Activated naive CD4-positive, alpha-beta T cell (primary cell): ENCODE measurements at places on chromosomes 12 and 14.

GRCh38 chr14:71022939-71023338 is 115.7 kb downstream of the PCNX1 start:
- DNase-seq = no peak

DNA sequence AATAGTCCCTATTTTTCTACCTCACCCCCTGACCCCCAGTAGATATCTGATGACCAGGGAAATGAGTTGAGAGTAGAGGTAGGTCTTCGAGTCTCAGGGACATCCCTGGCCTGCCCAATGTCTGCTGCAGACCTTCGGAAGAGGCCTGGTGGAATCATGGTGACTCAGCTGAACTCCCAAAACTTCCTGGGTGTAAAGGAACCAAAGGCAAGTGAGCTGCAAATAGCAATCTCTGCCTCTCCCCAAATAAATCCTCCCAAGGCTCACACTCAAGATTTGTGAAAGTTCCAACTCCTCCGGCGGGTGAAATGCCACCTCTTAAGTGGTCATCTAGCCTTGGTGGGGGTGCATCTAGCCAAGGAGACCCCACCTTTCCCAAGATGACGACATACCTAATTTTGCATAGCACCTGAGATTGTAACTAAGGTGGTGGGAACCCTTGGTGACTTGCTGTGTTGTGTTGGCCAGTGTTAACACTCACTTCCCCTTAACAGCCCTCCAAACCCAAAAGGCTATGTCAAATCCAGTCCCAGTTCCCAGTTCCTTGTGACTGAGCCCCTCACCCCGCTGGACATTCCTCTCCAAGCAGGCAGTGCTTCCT is 6.3 kb downstream of the ZFP36L1 start:
- no peak for DNase-seq

GRCh38 chr12:67573566-67573965 is 75.0 kb upstream of the DYRK2 start:
- no peak for DNase-seq

- peak; percentile 52 for DNase-seq
Measured at GRCh38 chr12:49366652-49367380, 446 bp upstream of the SPATS2 start.

GRCh38 chr12:5809586-5809985 is 135.5 kb downstream of the ANO2 start:
- DNase-seq = no peak

GRCh38 chr12:64059685-64060084 is 162.4 kb downstream of the KICS2 start:
- no peak for DNase-seq

GRCh38 chr12:110704750-110705149 is 15.8 kb upstream of the HVCN1 start:
- no peak for DNase-seq

DNA sequence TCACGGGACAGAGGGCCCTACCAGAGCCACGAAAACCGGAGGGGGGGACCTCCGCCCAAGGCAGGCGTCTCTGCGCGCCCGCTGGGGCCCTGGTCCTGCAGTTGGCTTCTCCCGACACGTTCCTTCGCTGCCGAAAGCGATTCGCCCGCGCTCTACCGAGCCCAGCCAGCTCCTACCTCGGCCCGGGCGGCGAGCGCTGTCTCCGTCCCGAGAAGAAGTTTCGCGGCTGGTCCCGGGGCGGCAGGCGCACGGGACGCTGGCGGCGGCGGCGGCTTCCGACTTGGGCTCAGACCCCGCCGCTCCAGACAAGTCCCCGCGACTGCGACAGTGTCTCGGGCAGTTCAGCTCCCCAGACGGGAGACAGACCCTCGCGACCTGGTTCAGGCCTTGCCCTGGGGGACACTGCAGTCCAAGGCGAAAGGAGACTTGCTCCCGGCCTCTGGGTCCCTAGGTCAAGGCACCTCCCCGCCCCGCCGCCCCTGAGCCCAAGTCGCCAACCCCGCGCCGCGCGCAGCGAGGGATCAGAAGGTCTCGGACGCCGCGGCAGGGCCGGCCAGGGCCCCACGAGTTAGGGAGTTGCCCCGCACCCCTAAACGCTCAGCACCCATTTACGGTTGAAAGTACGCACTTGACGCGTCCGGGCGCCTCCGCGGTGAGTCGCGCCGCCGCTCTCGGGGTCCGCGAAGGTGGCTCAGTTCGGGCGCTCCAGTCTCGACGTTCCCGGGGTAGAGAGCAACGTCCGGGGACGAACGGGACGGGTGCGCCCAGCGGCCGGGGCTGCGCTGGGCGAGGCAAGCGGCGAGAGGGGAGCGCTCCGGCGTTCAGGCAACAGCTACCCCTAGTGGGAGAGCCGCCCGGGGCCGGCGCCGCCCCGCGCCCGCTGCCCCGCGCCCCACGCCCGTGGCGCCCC is 1.4 kb upstream of the DIO3 start:
- DNase-seq = no peak

DNA sequence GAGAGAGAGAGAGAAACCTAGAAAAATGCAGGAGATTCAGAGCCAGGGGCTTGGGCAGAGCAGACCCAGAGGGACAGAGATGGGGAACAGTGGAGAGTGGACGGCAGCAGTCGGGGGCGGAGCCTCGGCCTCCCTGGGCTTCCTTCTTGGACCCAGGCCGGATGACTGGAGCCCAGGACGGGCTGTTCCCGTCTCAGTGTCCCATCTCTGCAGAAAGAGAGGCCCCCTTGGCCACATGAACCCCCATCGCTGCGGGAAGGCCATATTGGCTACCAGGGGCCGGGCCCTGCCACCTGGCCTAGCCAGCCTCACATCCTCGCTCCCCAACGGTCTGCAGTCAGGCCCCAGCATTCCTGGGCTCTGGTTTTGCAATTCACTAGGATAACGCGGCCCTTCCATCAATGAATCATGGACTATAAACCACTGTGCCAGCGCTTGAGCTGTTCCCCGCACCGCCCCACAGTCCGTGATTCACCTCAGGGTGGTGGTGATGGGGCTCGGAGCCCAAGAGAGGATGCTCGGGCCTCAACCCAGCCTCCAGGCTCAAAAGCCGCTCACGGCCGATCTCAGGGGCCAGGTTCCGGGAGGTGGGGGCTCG is 116.5 kb downstream of the RFLNA start:
- DNase-seq = no peak

DNA sequence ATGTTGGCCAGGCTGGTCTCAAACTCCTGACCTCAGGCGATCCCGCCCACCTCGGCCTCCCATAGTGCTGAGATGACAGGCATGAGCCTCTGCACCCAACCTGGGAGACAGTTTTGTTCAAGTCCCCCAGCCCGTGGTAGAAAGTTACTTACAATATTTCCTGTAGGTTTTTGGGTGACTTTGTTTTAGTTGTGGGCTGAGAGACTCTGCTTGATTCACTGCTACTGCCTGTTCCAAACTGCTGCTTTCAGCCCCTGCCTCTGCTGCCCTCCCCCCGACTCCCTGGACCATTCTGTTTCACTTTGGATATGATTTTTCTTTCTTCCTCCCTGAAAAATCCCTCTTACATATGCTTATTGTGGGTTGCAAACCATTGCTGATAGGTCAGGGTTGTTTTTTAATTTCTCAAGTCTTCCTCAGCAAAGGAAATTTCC is 13.4 kb upstream of the PCNX1 start:
- DNase-seq = no peak

DNA sequence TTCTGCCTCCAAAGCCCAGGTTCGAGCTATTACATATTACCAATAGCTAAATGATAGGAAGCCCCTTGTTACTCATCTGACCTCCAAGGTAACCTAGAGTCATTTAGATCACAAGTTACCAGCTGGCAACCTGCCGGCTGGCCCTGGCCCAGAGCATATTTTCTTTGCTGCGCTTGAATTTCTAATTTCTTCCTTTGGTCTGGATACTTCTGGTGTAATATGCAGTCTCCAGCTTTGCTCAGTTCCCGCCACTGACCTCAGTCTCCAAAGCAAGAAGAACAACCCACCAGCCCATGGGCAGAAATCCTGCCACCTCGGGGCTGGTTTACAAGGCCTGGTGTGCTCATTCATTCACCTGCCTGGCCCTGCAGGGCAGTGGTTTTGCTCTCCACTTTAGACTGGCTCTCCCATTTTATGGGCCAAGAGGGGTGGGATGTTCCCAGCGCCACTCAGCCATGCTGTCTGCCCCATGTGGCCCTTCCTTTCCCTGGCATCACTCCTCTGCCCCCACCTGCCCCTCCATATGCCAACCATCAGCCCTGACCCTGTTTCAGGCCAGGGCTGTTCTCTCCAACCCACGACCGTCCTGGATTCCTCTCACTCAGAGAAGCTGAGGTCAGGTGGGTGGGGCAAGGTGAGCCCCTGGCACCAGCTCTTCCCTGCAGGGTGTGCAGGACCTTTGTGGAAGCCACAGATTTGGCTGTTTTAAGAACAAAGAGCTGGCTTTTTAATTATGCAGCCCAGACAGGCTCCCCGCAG is 76.0 kb downstream of the PRIMA1 start:
- DNase-seq = no peak

DNA sequence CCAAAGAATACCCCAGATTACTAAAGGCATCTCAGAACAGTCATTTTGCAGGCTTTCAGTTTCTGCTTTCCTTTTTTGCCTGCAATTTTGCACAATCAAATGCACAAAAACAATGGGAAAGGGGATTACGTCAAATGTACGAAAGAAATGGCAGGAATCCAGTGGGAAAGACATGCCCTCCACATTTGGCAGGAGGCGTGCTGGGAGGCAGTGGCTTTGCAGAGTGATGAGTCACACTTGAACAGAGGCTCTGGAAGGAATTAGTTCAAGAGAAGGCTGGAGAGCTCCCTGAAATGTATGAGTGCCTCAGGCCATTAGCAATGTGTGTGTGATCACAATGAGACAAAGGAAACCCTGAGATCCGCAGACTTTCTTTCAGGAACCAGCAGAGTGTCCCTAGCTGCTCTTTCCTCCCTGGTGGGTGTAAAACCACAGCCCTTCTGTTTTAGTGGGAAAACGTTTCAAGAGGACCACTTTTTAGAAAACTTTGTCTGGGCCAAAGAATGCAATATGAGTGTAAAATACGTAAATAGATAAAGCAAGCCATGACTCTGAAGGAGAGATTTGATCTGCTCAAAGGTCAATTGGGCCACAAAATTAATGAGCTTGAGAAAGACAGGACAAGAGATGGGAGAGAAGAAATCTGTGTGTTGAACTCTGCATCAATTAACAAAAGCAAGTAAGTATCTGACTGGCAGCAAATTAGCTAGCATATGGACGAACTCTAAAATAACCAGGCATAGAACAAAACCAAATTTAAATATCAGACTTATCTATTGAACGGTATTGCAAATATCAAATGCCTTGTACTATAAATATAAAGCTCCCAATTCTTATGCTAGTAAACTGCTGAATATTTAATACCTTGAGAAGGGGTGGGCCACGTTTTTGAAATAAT is 155.4 kb upstream of the PDE3A start:
- DNase-seq = no peak

GRCh38 chr12:110785240-110785639 is 42.5 kb upstream of the PPP1CC start:
- no peak for DNase-seq

GRCh38 chr12:52005903-52006703 is 643 bp upstream of the TAMALIN start:
- DNase-seq = no peak

GRCh38 chr14:34228650-34228976 is 233.4 kb downstream of the SPTSSA start:
- no peak for DNase-seq

GRCh38 chr14:20435582-20436362 is at the start of gene KLHL33:
Gene KLHL33 (minus strand): TSS chr14:20436166. CDS start chr14:20435811, 355 bp downstream.
- DNase-seq = no peak

- no peak for DNase-seq
Measured at GRCh38 chr12:54040148-54040494, 7.3 kb downstream of the HOXC5 start.

DNA sequence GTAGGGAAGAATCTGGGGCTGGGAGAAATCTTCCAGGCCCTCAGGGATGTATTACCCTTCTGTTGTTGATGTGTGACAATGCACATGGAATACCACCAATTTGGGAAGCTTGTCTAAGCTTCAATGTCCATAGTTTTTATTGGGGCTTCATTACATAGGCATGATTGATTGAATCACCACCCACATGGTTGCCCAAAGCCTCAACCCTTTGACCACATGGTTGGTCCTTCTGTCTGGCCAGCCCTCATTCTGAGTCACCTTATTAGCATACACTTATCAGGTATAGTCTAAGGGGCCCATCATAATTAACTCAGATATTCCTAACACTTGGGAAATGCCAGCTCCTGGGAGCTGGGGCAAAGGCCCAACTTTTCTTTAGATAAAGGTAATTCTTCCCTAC is 93.3 kb downstream of the AKAP6 start:
- DNase-seq = no peak

DNA sequence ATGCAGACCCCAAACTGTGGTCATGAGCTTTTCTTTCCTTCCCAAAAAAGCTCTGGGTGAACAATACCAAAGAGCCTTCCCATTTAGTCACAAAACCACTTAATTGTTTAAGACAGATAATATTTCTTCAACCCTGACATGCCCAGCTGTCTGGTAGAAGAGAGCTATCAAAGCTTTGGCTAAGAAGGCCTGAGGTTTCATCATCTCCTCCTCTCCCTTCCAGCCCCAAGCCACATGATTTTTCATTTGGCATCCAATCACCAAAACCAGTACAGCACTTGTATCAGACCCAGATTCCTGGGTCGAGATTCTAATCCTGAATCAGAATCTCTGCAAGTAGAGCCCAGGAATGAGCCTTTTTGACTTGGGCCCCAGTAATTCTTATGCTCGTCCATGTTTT is 199.6 kb upstream of the TMEM260 start:
- DNase-seq = no peak

- DNase-seq = no peak
Measured at GRCh38 chr12:78959556-78959955, 95.0 kb downstream of the SYT1 start.

- DNase-seq = no peak
Measured at GRCh38 chr12:96057986-96058553, 22.7 kb upstream of the LTA4H start.

DNA sequence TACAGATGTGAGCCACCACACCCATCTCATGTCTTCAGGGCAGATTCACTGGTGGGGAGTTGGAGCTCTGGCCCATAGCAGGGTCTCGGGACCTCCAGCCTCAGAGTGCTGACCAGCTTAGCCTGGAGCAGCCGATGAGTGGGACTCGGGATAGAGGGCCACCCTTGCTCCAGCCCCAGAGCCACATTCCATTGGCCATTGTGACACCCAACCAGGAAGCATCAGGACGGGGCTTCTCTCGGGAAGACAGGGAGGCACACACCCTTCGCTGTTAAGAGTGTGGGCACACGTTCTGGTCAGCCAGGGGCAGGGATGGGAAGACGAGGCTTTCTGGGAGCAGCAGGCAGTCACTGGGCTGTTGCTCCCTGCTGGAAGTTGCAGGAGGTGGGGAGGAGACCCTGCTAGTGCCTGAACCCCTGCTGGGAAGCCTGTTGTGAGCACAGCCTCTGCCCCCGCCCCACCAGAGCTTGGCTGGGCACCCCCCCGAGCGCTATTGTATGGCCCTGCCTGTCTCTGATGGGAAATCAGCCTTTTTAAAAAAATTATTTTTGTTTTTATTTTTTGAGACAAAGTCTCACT is 1.6 kb downstream of the ADGRD1 start:
- DNase-seq = no peak

GRCh38 chr12:93824514-93825500 is 147.6 kb downstream of the CRADD start:
- no peak for DNase-seq

- DNase-seq = no peak
Measured at GRCh38 chr12:108914121-108914531, 34.2 kb downstream of the DAO start.

GRCh38 chr12:70268972-70269371 is 25.7 kb downstream of the CNOT2 start:
- no peak for DNase-seq
